GM18507 (cell line): ENCODE measurements at places on chromosomes 5 and 9.

DNA sequence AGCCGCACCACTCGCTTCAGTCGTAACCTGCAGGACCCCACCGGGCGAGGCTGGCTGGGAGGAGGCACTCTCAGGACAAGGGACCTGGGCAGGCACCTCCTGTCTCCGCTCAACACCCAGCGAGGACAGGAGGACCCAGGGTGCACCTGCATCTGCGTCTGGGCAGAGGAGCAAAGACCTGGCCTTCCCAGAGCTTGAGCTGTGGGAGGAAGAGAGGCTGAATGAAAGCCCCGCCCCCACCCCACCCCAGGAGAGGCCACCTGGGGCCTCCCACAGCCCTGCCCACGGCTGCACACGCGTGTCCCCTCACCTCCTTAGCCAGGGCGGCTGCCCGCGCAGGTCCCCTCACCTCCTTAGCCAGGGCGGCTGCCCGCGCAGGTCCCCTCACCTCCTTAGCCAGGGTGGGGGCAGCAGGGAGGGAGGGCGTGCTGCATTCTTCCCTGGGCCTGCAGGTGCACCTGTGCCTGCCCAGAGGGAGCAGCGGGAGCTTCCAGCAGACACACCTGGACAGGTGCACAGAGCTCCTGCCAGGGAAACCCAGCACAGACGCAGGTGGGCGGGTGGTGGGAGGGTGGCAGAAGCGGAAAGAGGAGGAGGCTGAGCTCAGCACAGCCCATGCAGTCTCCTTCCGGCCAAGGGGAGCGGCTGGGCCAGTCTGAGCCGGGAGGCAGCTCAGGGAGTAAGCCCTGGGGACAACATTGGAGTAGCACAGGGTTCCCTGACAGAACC, 18.5 kb upstream of the SLC12A7 start:
- DNase-seq, result no peak

DNA sequence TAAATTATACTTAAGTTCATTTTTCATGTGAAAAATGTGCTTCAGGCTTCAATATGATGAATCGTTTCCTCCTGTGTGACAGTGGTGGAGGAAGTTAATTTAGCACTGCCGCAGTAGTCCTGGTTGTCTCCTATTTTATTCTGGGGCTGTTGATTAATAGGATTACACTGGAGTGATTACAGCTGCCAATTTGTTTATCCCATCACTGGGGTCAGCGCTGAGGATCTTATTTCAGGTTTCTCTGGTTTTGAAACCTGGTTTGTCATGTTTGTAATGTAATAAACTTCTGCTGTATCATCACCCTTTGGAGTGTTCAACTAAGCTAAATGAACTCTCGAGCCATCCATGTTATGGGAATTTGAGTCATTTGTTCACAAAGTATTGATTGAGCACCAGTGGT, 241.7 kb upstream of the KCNN2 start:
- DNase-seq, result no peak

- DNase-seq, result no peak
These were observed 10.8 kb downstream of the CDC37L1 start for GRCh38 chr9:4690144-4690543.

DNA sequence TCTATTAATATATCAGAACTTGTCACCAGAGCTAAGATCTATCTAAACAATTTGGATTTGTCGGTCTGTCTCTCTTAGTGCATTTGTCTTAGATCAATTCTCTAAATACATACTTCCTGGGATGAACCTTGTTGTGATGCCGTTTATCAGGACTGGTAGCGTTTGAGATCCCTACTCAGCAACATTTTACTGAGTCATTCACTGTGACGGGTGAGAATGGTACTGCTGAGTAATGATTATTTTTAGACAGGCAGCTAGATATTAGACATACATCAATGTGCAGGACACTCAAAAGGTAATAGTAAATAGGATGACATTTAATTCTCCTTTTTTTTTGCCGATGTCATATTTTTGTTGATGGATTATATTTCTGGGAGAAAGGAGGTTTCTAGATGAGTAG, 209.0 kb downstream of the CSNK1G3 start:
- no peak for DNase-seq

- no peak for DNase-seq
These were observed 28.2 kb upstream of the RPL26L1 start for GRCh38 chr5:172931001-172931536.

GRCh38 chr9:132090771-132091170, 11.1 kb upstream of the MED27 start:
- DNase-seq, result no peak

DNA sequence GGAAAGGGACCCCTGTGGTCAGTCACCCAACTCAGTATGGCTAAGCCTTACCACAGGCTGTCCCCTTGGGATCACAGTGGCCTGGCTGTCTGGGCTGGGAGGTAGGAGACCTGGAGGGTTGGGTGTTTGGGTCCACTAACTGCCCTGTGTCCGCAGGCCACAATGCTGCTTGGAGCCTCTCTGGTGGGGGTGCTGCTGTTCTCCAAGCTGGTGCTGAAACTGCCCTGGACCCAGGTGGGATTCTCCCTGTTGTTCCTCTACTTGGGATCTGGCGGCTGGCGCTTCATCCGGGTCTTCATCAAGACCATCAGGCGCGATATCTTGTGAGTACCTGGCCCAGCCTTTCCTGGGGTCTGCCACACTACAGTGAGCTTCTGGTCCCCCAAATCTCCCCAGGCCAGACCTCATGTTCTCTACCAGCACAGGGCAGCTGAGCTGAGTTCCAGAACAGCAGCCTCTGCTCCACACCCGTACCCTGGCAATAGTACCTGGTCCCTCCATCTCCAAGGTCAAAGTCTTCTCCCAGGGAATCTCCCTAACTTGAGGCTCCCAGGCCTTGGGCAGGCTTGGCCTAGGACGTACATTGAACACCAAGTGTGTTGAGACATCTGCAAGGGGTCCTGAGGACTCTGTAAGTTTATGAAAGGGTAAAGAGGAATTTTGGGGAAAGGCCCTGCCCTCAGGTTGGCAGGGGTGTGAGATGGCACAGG, 2.8 kb downstream of the SLC27A4 start:
- no peak for DNase-seq

GRCh38 chr9:109477258-109478050, 20.7 kb downstream of the PTPN3 start:
- DNase-seq, result peak; percentile 71

- DNase-seq, result no peak
These were observed 228.2 kb downstream of the GRIA1 start for GRCh38 chr5:153718713-153719112.

DNA sequence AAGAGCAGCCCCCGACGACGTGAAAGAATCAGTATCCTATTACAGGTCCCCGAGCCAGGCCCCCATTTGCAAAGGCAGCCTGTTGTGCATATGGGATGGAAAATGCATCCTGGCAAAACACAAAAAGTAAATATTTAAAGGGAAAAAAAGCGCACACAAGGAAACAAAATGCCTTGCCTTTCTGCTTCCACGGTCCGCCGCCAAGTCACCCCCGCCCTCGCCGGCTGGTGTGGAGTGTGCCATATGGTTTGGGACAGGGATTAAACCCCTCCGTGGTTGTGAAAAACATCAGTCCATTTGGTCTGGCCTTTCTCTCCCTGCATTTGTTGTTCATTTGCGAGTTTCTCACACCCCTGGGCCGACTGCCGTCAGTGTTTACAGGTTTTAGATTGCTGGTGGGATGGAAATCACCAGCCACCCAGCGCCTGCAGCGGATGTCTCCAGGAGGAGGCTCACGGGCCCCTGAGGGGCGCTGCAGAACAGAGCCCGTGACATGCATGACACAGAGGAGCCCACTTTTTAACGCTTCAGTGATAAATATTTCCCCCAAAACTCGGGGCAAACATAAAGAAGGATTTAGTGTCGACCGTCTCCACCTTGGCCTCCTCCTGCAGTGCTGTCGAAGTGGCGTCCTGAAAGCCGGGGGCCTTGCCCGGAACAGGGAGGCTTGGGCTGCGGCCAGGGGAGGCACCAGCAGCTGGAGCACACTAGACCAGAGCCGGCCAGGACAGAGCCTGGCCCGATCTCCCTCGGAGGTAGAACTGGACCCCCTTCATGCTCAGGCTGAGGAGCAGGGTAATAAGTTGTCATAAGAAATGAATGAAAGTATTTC, 161.5 kb downstream of the HSD17B3 start:
- DNase-seq, result no peak

DNA sequence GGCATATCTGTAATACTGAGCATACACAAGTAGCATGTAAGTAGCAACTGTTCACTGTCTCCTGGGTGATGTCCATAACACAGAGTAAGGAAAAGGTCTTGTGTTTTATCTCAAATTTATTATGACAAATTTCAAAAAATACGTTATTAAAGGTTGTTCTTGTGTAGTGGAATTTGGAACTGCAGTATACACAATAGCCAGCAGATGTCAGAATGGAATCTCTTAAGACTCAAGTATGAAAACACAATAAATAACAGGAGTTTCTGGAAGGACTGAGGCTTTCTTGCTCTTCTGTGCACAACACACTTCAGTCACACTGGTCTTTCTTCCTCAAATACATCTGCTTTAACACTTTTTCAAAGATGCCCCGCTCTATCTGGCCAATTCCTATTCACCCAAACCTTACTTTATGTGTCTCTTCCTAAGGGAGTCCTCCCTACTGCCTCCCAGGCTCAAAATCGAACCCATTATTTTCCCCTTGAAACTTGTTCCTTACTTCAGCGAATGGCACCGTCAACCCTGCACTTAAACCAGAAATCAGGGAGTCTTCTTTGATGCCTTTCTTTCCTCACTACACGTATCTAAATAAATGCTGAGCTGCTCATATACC, 6.5 kb upstream of the FBXO10 start:
- no peak for DNase-seq

- DNase-seq, result no peak
These were observed 2244.0 kb upstream of the ACO1 start for GRCh38 chr9:30140407-30140806.

DNA sequence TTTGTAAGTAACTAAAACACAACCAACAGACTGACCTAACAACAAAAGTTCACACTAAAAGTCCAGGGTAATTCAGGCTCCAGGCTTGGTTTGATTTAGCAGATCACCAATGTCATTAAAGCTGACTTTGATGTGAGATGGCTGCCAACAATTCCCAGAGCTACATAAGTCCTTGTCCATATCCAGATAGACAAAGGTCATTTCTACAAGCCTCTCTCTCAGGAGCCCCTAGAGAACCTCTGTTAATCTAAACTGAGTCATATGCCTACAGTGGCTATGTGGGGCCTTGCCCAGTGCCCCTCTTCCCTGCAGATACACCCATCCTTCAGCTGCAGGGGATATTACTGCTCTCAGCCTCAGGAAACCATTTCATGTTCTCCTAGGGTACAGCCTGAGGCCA, 18.2 kb upstream of the ANP32B start:
- DNase-seq, result no peak

DNA sequence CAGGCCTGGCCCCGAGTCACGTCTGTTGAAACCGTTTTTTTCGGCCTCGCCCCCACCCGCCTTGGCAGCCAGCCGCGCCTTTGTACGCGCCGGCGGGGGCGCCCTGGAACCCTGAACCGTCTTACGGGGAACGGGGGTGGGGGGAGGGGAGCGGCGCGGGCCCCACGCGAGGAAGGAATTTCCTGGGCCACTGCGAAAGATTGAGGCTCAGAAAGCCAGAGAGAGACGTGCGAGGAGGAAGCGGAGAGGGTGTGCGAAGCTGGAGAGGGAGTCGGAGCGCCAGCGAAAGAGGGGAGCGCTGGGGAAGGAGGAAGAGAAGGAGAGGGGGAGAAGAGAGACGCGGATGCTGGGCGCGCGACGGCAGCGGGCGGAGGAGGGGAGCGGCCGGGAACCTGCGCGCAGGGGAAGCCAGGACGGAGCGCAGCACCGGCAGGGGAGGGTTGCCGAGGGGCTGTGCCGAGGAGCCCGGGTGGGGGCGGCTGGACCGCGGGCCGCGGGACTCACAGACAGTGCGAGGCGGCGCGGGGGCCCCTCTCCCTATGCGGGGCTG, 4.6 kb upstream of the PRDM12 start:
- DNase-seq, result no peak

DNA sequence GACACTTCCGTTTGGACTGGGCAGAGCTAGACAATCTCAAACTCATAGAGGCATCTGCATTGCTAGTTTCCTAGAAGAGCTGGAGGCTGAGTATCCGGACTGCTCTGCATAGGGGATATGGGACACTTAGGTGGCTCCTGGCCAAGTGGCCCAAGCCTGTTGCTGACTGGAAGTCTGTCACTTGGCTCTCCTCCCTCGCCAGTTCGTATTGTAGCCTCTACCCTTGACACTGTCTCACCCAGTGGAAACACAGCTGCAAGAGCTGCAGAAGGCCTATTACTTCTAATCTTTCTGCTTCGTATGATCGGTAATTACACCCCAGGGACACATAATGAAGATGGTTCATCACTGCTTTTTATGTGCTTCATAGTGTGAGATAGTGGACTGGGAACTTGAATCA, 34.7 kb downstream of the ITGA1 start:
- DNase-seq, result no peak

GRCh38 chr5:122151640-122152039, 22.3 kb downstream of the ZNF474 start:
- DNase-seq, result no peak

DNA sequence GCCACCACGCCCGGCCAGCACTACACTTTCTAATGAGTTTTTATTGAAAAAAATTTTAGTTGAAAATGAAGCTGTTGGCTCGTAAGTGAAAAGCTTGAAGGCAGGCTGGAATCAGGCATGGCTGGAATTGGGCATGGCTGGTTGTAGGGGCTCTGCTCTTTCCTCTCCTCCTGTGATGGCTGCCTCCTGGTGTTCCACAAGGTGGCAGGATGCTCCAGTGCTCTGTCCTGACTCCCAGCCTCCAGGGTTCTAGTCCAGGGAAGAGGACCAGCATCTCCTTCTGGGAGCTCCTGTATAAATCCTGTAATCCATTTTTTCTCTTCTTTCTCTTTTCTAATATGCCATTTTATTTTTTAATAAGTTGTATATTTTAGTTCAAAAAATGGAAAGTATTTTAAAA, 57.2 kb upstream of the DHFR start:
- no peak for DNase-seq

DNA sequence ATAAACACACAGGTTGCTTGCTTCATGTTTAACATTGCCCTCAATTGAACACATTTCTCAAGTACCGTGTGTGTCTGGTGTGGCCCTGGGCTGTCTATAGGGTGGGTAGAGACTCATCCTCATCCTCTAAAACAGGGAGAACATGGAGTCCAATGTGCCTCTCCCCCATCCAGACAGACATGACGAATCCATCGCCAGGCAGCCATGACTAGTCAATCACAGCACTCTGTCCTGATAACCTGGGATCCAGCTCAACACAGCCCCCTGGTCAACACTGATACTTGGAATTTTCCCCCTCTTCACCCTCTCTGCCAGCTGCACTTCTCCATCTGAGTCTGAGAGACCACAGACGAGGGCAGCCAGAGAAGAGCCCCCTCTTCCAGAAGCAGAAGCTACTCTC, 10.7 kb upstream of the NTNG2 start:
- no peak for DNase-seq
